Activated T-helper 1 cell treated with anti-CD3 and anti-CD28 coated beads, Interleukin-12 subunit alpha, Interleukin-12 subunit beta, Interleukin-2, Interleukin-4 antibody, amounts not matched to agents 30 ng/mL and 10 ng/mL and 1 ng/mL, durations not matched to agents 14 hours and 24 hours and 36 hours (primary cell): ENCODE measurements at places on chromosomes 6 and 20.

- DNase-seq, result no peak
These were observed 118.0 kb upstream of the MARCKS start for GRCh38 chr6:113739041-113739655.

DNA sequence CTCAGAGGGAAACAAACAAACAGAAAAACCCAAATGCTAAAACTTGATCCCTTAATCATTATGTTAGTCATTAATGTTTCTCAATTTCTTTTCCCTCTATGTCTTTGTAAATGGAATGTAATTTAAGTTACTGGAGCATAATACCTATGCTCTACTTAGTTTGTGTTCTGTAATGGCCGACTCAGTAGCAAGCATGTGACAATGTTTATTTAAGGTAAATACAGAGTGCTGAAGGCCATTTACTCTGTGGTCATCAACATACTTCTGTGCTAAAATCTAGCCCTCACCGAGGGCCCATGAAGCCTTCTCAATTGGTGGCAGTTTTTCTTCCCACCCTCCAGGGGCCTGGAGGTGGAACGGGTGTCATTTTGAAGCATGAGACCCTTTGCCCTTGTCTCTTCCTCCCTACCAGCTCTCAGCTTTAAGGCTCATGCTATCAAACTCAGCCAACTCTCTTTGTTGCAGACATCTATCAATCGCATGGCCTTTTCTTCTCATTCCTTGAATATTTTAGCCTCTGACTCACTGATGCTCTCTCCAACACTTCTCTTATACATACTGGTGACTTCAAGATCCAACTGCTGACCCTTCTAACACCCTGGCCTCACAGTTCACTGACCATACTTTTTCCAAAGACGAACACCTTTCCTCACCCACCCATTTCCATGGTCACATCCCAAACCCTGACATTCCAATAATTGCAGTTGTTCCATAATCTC is 48.2 kb downstream of the STX7 start:
- no peak for DNase-seq

- no peak for DNase-seq
These were observed 156.1 kb downstream of the DLL1 start for GRCh38 chr6:170134471-170135440.

GRCh38 chr20:18909254-18909653 is 95.7 kb downstream of the SCP2D1 start:
- no peak for DNase-seq

DNA sequence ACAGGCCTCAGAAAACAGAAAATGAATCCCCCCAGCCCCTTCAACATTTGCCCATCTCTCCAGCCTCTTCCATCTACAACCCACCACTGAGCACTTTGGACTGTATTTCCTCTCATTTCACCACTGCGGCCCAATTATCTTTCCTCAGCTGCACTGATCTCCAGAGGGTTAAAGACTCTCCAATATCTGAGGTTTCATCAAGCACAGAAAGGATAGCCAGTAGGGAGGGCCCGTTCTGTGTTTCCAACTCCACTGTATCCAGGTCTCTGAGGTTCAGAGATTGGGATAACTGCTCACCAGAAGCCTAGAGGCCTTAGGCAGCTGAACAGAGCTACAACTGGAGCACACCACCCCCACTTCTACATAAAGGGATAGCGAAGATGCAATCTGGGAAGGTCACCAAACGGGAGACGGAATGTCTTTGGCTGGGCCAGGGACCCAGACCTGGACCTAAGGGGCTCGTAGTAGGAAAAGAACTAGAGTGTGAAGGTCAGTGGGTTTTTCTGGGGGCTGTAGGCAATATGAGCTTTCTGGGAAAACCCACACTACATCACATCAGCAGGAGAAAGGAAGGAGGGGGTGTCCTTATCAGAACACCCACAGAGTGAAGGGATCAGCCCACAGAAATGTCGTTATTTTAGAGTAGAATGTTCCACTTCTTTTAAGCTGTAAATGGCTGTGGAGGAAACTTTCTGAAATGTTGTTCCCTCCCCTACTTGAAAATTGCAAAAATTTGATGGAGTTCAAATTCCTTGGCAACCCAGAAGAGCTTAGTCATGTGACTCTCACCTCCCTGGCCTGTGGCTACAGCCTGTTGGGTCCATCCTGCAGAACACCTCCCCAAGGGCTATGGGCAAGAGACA is 7.3 kb downstream of the KCNK5 start:
- DNase-seq, result no peak

DNA sequence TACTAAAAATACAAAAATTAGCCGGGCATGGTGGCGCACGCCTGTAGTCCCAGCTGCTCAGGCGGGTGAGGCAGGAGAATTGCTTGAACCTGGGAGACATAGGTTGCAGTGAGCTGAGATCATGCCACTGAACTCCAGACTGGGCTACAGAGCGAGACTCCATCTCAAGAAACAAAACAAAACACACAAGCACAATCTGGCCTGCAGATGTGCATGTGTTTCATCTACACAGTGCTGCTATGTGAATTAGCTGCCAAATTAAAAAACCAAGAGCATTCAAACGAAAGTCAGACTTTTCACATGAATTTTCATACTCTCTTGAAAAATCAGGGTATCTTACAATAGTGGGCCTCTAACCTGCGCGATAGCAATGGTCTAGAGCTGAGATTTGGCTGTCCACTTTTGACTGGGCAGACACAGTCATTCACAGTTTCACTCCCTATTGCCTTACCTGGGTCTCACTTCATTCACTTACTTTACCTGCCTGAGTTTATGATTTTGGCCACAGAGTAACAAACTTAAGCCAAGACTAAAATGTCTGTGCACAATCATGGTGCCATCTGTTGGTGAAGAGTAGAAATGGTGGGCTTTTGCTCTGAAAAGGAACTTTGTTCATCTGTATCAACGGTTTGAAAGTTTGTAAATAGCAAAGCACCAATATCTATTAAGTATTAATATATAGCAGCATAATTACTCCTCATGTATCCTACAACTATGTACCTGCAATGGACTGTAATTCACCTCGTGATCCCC is 138.5 kb upstream of the UST start:
- no peak for DNase-seq

- DNase-seq, result no peak
These were observed 7.8 kb downstream of the E2F3 start for GRCh38 chr6:20409427-20409971.

GRCh38 chr6:1851681-1852456 is 242.2 kb downstream of the FOXC1 start:
- no peak for DNase-seq

GRCh38 chr20:13883425-13883824 is 98.6 kb downstream of the NDUFAF5 start:
- DNase-seq, result no peak

DNA sequence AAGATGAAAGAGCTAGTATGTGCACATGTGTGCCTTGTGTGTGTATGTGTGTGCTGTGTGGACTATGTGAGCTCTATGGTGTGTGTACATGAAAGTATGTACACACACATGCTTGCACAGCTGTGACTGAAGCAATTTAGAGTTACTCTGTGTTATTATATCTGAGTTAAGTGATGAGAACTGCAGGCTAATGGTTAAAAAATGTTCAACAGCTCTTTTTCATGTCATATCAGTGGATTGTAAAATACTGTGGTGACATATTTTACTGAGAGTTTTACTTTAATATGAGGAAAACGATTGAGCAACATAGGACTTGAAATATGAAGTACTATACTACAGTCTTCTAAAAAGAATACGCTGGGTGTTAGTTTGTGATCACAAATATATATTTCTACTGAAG is 195.7 kb upstream of the KCNK16 start:
- DNase-seq, result no peak

GRCh38 chr6:46014046-46014445 is 1.6 kb downstream of the CLIC5 start:
- no peak for DNase-seq

- DNase-seq, result no peak
These were observed 21.5 kb downstream of the ACSS1 start for GRCh38 chr20:25036331-25036936.

- DNase-seq, result no peak
These were observed 15.2 kb downstream of the RSPH4A start for GRCh38 chr6:116631379-116631990.

GRCh38 chr6:38498085-38498484 is 141.6 kb downstream of the BTBD9 start:
- no peak for DNase-seq

DNA sequence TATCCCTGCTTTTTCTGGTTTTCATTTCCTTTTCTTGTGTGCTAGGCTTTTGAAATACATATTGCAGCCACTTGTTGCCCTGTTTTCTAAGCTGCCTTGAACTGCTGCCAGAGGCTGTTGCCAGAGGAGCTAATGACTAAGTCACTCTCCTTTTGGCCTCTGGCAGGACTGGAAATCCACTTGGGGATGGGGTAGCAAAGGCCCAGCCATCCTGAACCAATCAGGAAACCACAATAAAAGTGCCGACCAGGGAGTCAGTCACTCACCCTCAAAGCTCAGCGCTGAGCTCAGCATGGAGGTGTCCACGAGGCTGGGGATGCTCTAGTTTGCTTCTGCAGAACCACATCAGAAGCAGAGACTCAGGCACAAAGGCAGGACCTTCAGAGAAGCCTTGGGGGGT is 813.0 kb downstream of the DHX35 start:
- DNase-seq, result no peak

GRCh38 chr6:30071081-30071818 is 4.3 kb downstream of the PPP1R11 start:
- DNase-seq, result no peak

DNA sequence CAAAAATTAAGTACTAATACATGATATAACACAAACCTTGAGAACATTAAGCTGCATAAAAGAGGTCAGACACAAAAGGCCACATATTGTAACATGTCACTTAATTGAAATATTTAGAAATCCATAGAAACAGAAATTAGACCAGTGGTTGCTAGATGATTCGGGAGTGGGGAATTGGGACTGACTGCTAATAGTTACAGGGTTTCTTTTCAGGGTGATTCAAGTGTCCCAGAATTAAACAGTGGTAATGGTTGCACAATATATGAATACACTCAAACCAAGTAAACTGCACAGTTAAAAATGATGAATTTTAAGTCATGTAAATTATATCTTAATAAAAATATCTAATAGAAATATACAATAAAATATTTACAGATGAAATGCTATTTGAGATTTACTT is 174.5 kb downstream of the WDR27 start:
- no peak for DNase-seq

DNA sequence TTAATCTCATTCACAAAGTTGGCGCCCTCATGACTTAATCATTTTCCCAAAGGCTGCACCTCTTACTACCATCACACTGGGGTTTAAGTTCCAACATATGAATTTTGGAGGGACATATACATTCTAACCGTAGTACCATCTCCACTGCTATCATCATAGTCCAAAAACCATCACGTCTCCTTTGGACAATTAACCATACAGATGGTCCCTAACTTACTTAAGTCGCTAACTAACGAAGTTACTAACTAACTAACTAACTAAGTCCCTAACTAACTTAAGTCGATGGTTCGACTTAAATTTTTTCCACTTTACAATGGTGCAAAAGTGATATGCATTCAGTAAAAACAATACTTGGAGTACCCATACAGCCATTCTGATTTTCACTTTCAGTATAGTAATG is 24.0 kb upstream of the TBC1D22B start:
- no peak for DNase-seq

DNA sequence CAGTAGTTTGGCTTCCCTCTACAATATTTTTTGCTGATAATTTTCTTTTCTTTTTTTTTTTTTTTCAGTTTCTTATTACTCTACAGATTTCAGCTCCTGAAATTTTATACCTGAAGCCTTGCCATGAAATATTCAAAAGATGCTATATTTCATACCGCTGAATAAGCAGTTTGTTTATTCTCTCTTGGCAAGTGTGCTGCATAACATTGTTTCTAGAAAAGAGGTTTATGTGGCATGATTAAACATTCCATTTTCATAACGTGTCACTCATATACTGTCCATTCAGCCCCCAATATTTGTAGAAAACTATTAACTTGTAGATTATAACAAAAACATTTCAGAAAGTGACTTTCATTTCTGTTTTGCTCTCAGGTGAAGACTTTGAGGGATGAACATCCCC is 174.4 kb upstream of the NOX3 start:
- no peak for DNase-seq

- no peak for DNase-seq
These were observed 114.3 kb upstream of the HDAC2 start for GRCh38 chr6:114085211-114085610.

- DNase-seq, result no peak
These were observed 559.1 kb upstream of the JAG1 start for GRCh38 chr20:11232896-11233295.

DNA sequence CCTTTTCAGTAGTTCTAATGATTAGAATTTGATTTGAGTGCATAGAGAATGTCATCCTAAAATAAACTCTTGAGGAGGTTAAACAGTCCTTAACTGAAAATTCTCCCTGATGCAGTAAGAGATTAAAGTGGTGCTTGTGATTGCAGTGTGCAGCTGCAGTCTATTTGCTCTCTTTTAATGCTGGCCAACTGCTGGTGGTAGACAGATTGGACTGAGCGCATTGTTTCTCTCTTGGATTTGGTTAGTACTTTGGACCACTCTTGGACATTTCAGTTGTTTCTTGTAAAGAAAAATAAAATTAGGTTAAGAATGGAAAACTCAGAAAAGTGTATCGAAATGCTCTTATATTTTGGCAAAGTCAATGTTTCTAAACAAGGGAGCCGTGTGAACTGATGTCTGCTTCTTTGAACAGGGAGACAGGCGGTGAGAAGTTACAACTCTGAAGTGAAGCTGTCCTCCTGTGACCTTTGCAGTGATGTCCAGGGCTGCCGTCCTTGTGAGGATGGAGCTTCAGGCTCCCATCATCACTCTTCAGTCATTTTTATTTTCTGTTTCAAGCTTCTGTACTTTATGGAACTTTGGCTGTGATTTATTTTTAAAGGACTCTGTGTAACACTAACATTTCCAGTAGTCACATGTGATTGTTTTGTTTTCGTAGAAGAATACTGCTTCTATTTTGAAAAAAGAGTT is 127.2 kb downstream of the CD109 start:
- DNase-seq, result no peak
